ENCODE measurements at places on chromosomes 4 and X. TPM values are rescaled to one million over a fixed set of nuclear protein-coding genes. Genes with fewer than 3 reads are reported as not detected.

GRCh38 chrX:134571796-134572195, 86.5 kb downstream of the PLAC1 start:
- no peak for DNase-seq

DNA sequence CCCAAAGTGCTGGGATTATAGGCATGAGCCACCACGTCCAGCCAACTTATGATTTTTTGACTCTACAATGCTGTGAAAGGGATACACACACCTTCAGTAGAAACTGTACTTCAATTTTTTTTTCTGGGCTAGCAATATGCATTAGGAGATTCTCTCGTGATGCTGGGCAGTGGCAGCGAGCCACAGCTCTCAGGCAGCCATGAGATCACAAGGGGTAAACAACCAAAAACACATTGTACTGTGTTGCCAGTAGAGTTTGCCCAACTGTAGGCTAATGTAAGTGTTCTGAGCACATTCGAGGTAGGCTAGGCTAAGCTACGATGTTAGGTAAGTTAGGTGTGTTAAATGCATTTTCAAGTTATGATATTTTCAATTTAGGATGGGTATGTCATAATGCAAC, 25.7 kb downstream of the RAB33A start:
- no peak for DNase-seq

GRCh38 chr4:39568805-39569204, 41.6 kb upstream of the UGDH start:
- DNase-seq: no peak

Gene SLC30A9
- total RNA-seq: 51.5 TPM

Measured in osteocyte (in vitro differentiated cells).